ENCODE measurements at places on chromosomes 2 and 18.
A peak's percentile ranks its signal among the peaks of the same experiment; 100 is the strongest.

- peak; percentile 37 for DNase-seq
Measured at GRCh38 chr2:100292022-100292580, 30.2 kb downstream of the LONRF2 start.

GRCh38 chr2:44746856-44747615 is 194.5 kb upstream of the SIX3 start:
- DNase-seq = no peak

DNA sequence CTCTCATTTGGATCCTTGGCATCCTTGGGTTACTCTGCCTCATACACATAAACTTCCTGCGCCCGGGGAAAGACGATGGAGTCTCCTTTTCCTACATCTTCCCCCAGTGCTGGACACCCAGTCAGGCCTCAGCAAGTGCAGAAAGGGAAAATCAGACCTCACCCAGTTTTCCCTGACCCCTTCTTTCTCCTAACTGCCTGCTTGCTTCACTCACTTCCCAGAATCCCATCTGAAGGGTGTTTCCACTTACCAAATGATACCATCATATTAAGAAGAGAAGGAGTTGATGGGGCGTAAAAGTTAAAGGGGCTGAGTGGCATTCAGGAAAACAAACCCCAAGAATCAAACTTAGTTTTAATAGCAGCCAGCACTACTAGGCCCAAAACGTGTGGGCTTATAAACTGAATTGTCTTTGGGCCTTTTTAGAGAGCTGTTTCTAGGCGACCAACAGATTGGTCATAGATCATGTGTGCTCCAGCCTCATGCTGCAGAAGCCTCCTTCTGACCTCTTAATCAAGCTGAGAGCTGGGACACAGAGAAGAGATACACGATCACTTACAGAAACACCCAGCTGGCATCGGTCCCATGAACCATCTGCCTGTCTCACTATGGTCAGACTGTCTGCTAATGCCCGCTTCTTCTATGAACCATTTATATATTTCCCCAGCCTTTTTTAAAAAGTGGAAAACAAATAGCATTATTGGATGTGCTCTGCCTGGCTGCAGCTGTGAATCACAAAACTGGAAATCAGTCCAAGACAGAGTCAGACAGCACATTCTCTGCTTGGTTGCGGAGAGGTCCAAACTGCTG is 165.7 kb upstream of the SLC14A2 start:
- DNase-seq = no peak

DNA sequence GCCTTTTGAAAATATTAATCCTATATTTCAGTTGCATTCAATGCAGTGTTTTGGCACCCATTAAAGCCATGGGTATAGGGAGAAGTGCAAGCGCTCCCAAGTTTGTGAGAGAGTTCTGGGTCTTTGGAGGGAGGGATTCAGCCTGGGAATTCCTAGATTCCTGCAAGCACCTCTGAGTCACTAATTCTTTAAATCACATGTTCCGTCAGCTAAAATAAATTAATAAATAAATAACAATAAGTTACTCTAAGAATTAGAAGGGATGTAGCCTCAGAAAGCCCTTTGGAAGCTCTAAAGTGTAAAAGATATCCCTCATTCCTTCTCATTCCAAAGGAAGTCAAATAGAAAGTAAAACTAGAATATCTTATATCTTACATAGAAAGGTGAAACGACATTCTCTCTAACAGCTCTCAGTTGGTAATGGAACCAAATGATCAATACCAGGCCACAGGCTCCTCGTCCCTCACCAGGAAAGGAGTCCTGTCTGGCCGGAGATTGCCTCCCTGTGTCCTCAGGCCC is 222.4 kb upstream of the RBBP8 start:
- no peak for DNase-seq

DNA sequence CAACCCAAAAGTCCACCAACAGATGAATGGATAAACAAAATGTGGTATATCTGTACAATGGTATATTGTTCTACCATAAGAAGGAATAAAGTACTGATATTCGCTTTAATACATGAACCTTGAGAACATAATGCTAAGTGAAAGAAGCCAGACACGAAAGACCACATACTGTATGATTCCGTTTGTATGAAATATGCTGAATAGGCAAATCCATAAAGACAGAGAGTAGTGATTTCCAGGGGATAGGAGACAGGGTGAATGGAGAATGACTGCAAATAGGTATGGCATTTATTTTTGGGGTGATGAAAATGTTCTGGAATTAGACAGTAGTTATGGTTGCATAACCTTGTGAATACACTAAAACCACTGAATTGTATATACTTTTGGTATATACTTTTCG is 28.6 kb upstream of the IHH start:
- DNase-seq = no peak

- no peak for DNase-seq
Measured at GRCh38 chr2:111618978-111619902, 264.8 kb downstream of the ANAPC1 start.

- DNase-seq = no peak
Measured at GRCh38 chr2:96969321-96969720, 17.1 kb downstream of the FAM178B start.

DNA sequence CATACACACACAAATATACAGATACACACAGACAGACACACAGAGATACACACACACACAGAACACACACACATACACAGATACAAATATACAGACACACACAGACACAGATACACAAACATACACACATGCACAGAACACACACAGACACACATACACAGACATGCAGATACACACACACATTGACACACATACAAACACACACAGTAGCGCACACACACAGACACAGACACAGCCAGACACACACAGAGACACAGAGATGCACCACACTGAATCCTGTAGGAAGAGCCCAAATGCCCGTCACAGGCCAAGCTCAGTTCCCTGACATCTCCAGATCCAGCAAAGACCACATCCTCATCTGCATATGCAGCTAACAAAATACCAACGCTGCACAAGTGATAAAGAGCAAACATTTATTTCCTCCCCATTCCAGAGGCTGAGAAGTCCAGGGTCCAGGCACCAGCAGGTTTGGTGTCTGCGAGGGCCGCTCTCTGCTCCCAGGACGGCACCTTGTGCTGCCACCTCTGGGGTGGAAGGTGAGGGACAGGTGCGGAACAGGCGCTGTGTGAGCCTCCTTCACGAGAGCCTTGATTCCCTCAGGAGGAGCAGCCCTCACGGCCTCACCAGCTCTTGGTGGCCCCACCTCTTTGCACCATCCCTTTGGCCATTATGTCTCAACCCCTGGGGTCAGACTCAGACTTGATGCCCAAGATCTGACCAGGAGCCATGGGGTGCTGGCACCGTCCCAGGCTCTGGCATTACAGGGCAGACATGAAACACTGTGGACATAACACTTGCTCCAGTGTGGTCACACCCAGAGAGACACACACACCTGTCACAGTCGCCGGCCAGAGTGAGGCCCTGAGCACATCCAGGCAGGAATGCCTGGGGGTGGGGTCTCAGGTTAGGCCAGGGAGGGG is 108.7 kb downstream of the NDUFA10 start:
- no peak for DNase-seq

DNA sequence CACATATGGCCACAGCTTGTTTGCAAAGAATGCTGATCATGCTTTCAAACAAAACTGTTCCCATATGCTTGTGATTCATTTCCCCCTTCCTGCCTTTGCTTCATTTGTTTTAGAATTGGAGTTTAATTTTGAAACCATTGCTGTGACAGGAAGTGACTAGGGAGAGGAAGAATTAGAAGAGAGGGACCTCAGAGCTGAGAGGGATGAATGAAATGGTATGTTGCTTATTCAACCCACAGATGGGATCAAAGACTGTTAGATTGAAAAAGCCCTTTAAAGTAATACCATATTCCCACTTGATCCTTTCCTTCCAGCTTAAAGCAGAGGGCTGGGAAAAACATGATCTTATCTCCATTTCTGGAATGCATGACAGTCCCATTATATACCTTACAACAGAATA is 106.2 kb upstream of the RNF152 start:
- no peak for DNase-seq

- no peak for DNase-seq
Measured at GRCh38 chr2:151347906-151348305, 9.5 kb upstream of the TNFAIP6 start.

GRCh38 chr2:239575931-239576445 is 175.2 kb upstream of the HDAC4 start:
- no peak for DNase-seq
